ENCODE measurements at places on chromosomes 7 and 10.

GRCh38 chr10:52883996-52884871 lies 111.7 kb upstream of the MBL2 start:
- DNase-seq: no peak

- DNase-seq: no peak
Observed at GRCh38 chr7:26880852-26881251, 16.5 kb upstream of the SKAP2 start.

DNA sequence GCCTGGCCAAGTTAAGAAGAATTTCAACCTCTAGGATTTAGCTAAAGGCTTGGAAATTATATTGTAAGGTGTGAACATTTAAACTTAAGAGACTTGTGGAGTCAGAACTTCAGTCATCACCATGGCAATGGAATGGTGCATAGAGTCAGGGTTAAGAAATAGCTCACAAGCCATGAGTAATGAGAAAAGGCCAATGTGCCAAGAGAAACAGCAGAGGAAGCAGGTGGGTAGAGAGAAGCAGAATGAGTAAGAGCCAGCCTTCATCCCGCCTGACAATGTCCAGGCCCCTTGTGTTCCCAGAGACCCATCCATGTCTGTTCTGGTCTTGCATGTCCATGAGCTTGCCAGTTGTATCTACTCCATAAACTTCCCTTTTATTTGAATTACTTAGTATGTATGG lies 62.6 kb upstream of the TBX20 start:
- no peak for DNase-seq

- no peak for DNase-seq
Observed at GRCh38 chr10:26215935-26216584, 514 bp upstream of the GAD2 start.

- peak; percentile 52 for DNase-seq
Observed at GRCh38 chr7:97179454-97180104, 62.1 kb downstream of the SDHAF3 start.

- DNase-seq: peak; percentile 28
Observed at GRCh38 chr7:152336754-152337368, 98.9 kb downstream of the KMT2C start.

DNA sequence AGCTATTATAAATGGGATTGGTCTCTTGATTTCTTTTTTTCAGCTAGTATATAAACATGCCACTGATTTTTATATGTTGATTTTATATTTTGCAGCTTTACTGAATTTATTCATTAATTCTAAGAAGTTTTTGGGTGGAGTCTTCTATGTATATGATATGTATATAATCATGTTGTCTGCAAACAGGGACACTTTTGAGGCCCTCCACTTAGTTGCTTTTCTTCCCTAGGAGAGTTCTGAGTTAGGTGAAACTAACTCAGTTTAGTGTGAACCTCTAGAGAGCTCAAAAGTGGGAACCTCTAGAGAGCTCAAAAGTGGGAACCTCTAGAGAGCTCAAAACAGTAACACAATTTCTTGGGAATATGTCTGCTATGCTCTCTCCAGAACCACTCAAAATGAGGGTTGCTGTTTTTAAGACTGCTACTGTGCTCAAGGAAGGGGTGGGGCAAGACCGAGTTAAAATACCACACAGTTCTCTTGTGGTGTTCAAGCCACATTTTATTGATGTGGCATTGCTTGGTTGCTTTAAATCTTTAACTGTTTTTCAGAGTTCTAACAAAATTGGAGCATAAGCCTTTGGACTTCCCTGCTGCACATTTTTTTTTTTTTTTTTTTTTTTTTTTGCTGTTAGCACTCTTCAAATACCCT lies 13.2 kb downstream of the CCDC7 start:
- DNase-seq: peak; percentile 80

GRCh38 chr7:116801092-116801710 lies 61.2 kb upstream of the CAPZA2 start:
- DNase-seq: no peak

GRCh38 chr10:3950676-3951275 lies 165.8 kb upstream of the KLF6 start:
- peak; percentile 63 for DNase-seq

DNA sequence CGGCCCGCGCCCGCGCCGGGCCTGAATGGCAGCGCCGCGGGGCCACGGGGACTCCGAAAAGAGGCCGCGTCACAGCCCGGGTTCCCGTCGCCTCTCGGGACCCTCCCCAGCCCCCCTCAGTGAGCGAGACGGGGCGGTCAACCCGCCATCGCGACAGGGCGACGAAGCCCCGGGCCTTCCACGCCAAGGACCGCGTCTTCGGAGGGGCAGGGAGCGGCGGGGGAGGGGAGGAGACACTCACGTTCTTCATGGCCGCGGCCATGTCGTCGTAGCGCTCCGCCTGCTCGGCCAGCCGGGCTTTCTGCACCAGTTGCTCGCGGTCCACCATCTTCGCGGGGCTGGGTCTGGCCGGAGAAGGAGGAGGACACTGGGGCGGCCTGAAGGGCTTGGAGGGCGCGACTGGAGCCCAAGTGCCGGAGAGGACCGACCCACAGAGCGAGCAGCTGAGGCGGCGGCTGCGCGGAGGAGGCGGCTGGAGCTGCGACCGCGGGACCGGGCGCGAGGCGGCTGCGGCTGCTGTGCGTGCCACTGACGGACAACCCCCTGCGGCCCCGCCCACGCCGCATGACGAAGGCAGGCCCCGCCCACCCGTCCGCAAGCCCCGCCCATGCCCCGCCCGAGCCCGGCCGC lies at the start of gene YWHAG:
YWHAG (minus strand) TSS at position 511 of the 630 bp plus-strand sequence; CDS start at position 328, 183 bp downstream.
- DNase-seq: peak; percentile 87

DNA sequence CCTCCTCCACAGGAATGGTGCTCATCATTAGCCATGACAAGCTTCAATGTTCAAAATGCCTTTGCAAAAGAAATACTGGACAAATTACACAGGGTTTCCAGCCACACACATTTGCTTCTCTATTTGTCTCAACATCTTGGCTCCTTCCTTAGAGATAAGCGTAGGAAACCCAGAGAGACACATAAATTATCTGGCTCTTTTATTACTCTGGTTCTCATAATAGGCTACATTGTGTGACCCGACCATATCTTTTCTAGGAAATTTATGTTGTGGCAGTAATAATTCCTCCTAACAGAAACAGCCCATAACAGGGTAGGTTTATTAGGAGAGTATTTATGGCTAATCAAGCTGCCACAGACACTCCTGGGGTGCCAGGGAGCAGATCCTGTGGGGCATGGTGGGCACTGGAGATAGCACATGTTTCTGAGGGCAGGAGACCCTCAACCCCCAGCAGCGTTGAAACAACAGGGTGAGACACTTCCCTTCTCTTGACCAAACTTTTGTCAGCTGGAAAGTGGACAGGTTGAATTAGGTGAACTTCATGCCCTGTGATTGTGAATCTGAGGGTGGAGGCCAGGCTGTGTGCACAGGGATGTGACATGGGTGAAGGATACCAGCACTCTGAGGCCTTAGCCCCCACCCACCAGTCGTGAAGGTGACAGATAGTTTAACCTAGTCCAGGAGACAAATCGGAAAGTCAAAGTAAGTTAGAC lies 295.9 kb upstream of the ZNF32 start:
- no peak for DNase-seq

DNA sequence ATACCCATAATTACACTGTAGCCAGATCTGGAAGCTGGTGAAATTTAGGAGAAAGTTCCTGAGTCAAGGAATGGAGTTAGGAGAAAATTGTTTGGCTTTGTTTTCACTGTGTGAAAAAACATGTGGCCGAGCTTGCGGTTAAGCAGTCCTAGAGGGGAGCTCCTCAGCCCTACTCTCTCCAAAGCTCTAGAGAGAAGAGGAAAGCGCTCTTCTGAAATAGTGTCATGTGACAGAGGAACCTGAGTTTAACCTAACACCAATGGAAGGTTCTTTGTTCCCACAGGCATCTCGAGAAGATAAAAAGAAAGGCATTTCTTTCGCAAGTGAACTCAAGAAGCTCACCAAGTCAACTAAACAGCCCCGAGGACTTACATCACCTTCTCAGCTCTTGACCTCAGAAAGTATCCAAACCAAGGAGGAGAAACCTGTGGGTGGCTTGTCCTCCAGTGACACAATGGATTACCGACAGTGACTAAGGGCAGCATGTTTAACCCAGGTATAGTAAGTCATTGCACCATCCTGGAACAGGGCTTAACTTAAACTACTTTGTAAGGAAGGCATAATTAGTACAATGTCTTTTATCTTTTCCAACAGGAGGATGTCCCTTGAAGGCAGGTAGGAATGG lies 38.0 kb downstream of the NOC3L start:
- DNase-seq: no peak

DNA sequence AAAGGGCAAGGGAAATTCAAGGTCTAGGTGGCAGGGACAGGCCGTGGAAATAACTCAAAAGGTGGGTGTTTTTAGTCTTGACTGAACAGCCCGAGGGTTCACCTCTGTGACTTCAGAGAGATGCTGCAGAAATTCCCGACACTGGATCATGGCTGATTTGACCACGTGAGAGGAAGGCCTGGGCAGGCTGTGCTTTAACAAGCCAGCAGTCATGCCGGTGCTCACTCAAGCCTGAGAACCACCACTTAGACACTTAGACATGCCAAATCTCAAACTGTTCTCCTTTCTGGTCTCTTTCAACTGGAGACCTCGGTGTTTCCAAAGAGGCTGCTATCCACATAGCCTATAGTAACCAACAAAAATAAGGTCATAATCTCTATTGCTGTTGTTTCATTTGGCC lies 15.4 kb downstream of the TECTB start:
- no peak for DNase-seq

GRCh38 chr7:69738396-69738951 lies 140.2 kb downstream of the AUTS2 start:
- DNase-seq: no peak

- no peak for DNase-seq
Observed at GRCh38 chr10:102545265-102545871, 41.6 kb downstream of the SUFU start.

GRCh38 chr10:131748831-131749766 lies 151.7 kb upstream of the PPP2R2D start:
- DNase-seq: no peak

DNA sequence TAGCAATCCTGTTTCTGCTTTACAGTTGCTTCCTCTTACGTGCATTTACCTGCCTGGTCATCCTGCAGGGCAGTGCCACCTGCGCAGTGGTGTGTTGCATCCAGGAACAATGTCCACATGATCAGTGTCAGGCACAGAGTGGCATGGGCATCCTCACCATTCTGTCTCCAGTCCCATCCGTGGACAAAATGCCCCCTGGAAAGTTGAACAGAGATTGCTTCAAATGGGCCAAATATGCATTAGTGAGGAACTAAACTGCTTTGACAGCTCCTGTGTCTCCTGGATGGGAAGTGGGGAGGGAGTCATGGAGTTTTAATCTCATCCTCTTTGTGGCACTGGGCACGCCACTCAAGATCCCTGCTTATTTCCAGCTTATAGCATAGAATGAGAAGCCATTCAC lies 151.8 kb downstream of the DPP6 start:
- DNase-seq: no peak

- no peak for DNase-seq
Observed at GRCh38 chr7:115043605-115044004, 121.7 kb downstream of the MDFIC start.

DNA sequence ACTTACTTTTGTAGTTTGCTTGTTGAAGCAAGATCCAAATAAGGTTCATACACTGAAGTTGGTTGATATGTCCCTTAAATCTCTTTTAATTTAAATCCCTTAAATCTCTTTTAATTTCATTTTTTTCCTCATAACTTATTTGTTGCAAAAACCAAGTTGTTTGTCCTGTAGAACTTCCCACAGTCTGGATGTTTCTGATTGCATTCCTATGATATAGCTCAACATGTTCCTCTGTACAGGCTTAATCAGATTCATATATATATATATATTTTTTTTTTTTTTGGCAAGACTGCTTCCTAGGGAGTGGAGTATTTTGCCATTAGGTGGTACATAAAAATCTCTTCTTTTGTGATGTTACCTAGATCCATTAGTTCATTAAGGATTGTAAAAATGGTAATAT lies 174.9 kb upstream of the MKLN1 start:
- DNase-seq: no peak

GRCh38 chr7:92632791-92633190 lies 42.6 kb upstream of the FAM133B start:
- DNase-seq: no peak

DNA sequence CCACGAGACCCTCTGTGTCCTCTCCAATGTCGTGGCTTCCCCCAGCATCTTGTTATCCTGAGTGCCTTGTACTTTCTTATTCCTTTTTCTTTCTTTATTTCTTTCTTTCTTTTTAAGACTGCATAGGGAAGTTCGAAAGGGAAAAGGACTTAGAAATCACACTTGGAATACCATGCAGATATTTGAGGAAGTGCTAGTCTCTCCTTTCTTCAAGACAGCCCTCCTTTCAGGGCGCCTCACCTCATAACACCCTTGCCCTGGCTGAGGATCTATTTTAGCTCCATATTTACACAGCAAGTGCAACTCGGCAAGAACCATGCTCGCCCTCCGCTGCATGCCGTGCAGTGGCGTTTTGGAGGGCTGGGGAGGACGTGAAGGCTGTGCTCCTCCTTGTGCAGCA lies 232.3 kb upstream of the GLI3 start:
- DNase-seq: no peak

GRCh38 chr10:92747600-92747999 lies 57.8 kb downstream of the HHEX start:
- no peak for DNase-seq

DNA sequence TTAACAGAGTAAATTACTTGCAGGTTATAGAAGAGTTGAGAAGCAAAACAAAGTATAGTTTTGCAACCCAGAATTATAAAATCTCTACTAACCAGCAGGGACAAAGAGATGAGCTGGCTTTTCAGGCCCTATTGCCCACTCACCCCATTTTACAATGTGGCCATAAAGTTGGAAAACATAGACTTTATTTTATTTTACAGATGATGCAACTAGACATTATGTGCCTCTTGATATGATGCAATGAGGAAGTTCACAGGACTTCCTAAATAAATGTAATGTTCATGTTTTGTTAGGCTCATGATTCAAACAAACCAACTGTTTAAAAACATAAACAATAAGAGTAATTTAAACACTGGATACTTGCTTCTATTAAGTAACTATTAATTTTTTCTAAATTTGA lies 141.1 kb upstream of the WNT16 start:
- no peak for DNase-seq

GRCh38 chr7:42877862-42878261 lies 34.0 kb downstream of the C7orf25 start:
- no peak for DNase-seq

GRCh38 chr10:47378183-47378510 lies 5.9 kb downstream of the ZNF488 start:
- no peak for DNase-seq

- no peak for DNase-seq
Observed at GRCh38 chr10:47114680-47115186, 185.3 kb upstream of the GDF10 start.

DNA sequence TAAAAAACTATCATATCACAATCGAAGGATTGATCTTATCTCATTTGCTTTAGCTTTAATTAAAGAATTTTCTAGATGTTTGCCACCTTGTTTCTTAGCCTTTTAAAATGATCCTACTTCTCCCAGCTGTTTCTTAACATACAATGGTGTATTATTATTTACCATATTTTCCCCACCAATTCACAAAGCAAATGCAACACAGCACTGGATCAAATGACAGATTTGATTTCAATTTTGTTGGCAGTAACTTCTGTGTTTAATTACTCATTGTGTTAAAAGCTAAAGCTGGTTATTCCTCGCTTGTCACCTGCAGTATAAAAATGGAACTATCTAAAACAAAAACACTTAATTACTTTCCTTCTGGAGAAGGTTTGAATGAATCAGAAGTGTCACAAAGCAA lies 19.6 kb downstream of the SVIL start:
- no peak for DNase-seq

Measured in CD4-positive, alpha-beta T cell treated with Interleukin-6 at 100 ng/mL for 8 hours (primary cell).